ENCODE measurements at places on chromosomes 1 and 21.

GRCh38 chr1:223494926-223495645 lies 101.9 kb downstream of the CCDC185 start:
- DNase-seq = no peak

DNA sequence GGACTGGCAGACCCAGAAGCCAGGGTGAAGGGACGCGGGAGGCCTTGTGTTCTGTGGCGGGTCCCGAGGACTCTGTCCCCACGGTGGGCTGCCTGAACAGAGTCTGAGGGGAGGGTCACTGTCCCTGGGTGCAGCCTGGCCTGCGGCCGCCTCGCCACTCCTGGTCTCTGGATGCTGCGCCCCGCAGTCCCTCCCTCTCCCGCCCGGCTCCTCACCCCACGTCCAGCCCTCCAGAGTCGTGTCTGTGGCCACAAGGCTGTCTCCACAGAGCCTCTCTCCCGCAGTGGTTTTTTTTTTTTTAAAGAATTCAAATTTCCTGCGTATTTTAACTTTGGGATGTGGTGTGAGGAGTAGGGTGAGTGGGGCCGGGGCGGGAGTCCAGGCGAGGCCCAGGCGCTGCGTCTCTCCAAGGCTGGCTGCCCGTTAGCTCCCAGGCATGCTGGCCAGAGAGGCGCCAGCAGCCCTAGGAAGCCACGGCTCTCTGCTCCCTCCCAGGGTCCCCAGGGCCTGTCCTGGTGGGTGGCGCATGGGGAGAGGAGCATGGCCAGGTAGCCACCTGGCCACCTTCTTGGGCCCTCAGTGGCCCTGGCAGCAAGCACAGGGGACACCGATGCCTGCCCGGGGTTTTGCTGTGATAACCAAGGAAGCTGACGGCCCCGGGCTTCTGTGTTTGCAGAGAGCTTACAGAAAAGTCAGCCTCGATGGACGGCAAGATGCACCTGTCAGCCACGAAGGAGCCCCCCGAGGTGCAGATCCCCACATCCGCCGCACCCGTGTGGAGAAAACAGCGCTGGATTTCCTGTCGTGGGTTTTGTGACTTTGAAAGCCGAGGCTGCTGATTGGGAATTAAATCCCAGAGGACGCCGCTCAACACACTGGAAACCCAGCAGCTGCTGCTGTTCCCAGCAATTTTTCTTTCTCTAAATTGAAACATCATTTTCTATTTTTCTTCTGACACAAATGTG lies 72.8 kb downstream of the MORN1 start:
- no peak for DNase-seq

GRCh38 chr21:15004721-15005370 lies 60.0 kb downstream of the NRIP1 start:
- DNase-seq = no peak

GRCh38 chr1:115710859-115711624 lies 57.5 kb downstream of the CASQ2 start:
- DNase-seq = no peak

- no peak for DNase-seq
Observed at GRCh38 chr1:102837551-102837950, 270.8 kb downstream of the COL11A1 start.

GRCh38 chr1:37722181-37723071 lies 30.1 kb downstream of the CDCA8 start:
- DNase-seq = no peak

DNA sequence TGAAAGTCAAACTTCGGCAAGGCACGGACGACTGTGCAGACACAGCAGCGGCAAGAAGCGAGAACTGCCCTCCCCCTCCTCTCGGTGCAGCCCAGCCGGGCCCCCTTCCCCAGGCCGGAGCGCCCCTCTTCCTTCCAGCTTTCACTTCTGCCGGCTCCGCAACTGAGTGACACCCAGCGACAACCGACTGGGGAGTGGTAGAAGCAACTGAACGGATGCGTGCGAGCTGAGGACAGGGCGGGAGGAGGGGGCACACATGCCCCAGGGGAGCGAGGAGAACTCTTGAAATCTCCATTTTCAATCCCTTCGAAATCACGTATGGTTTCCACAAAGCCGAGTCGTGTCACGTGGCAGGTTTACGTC lies 146.6 kb downstream of the PGBD5 start:
- no peak for DNase-seq

- no peak for DNase-seq
Observed at GRCh38 chr1:182484531-182485257, 34.7 kb downstream of the RGSL1 start.

GRCh38 chr1:231862611-231863010 lies 236.0 kb downstream of the DISC1 start:
- no peak for DNase-seq

DNA sequence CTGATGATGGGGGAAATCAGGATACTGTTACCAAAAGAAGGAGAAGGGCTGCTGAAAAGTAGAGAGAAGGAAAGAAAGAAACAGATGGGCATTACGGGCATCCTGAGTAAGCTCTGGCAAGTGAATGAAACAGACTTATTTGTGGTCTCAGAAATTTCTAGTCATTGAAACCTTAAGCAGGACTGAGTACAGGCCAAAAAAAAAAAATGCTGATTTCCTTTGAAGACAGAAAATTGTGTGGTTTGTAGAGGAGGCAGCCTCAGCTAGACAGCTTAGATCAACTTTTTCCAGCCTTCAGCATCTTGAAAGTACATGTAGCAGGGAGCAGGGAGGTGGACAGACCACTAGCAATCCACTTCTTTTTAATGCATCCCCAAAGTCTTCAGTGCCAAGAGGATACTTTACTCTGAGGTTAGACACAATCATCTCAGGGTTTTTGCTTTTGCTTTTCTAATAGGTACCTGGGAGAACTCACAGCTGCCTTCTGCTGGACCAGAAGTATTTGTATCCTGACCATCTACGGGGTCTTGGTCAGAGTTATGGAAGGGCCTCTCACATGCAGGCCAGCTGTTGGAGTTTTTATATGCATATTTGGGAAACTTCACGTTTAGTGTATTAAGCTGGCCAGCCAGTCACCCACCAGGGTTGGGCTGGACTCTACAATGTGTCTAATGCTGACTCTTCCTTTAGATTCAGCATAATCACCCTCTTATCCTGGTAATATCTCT lies 10.6 kb upstream of the CAPZB start:
- no peak for DNase-seq

DNA sequence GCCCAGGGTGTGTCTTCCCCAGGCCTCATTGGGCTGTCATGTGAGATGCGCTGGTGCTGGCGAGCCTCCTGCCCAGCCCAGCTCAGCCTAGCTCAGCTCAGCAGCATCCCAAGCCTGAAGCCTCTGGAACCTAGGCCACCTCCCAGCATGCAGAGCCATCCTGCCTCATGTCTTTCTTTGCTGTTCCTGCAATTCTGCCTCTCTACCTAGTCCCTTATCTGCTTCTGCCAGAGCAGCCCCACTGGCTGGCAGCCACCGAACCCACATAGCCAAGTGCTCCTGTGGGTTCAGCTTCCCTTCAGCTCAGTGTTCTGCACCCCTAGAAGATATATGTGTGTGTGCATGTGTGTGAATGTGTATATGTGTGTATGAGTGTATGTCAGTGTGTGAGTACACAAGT lies 291.5 kb upstream of the VAMP3 start:
- DNase-seq = no peak

DNA sequence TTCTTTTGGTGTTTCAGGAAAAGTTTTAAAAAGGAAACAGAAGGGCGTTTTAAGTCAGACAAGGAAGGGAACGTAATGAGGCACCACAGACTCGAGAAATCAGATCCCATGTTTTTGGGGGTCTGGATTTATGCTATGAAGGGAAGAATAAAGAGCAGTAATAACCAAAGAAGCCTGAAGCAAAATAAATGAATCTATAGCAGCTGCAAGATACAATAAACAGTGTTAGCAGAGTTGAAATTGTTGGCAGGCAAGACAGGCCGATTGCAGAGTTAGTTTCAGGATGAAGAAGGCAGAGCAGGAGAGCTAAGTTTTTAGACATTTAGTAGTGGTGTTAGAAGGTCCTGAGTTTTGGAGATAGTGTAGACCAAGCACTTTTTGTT lies 425 bp downstream of the DDR2 start:
- DNase-seq = no peak

- DNase-seq = no peak
Observed at GRCh38 chr1:182634306-182635072, 30.3 kb upstream of the RGS16 start.

GRCh38 chr1:113663165-113663951 lies 95.9 kb downstream of the PHTF1 start:
- DNase-seq = no peak

GRCh38 chr1:222187566-222188332 lies 360.2 kb downstream of the HHIPL2 start:
- no peak for DNase-seq

DNA sequence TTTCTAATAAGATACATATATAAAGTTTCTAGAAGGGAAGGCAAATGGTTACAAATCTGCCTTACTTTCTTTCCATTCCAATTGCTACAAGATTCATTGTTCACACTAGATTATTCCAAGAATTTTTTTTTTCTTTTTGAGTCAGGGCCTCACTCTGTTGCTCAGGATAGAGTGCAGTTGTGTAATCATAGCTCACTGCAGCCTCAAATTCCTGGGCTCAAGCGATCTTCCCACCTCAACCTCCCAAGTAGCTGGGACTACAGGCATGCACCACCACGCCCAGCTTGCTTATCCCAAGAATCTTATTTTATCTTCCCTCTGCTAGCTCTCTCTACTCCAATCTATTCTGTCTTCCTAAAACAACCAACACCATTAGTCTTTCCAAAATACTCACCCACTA lies 81.8 kb downstream of the KIAA0319L start:
- no peak for DNase-seq

GRCh38 chr1:19164274-19165015 lies 45.6 kb downstream of the UBR4 start:
- no peak for DNase-seq

DNA sequence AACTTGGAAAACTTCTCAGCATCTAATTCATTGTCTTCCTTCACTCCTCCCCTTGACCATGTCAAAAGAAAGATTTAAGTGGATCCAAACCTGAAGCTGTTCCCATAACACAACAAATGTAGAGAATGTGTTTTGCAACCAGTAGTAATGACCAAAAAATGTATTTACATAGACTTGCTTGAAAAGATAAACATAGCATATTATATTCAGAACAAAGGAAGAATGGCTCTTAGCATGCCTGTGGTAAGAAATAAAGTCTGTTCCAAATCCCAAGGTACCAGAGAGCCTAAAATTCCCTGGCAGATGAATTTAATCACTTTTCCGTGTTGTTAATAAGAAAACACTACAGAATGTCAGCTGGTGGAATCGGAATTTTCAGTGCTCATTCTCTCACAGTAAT lies 36.8 kb downstream of the FMO3 start:
- peak; percentile 70 for DNase-seq

DNA sequence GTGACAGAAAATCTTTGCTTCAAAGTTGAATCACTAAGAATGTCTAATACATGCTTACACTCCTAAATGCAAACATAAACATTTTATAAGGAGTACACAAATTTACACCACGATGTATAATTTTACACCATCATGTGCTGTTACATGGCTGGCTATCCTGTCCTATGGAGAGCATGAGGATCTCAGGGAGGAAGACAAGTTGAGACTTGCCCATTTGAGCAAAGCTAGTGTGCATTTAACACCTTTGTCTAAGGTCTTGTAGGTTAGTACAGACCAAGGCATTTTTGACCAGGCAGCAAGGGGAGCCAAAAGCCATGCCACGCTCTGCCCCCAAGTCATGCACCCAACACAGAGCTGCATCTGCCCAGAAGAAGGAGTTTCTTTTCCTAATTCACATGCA lies 14.5 kb upstream of the COG2 start:
- no peak for DNase-seq

DNA sequence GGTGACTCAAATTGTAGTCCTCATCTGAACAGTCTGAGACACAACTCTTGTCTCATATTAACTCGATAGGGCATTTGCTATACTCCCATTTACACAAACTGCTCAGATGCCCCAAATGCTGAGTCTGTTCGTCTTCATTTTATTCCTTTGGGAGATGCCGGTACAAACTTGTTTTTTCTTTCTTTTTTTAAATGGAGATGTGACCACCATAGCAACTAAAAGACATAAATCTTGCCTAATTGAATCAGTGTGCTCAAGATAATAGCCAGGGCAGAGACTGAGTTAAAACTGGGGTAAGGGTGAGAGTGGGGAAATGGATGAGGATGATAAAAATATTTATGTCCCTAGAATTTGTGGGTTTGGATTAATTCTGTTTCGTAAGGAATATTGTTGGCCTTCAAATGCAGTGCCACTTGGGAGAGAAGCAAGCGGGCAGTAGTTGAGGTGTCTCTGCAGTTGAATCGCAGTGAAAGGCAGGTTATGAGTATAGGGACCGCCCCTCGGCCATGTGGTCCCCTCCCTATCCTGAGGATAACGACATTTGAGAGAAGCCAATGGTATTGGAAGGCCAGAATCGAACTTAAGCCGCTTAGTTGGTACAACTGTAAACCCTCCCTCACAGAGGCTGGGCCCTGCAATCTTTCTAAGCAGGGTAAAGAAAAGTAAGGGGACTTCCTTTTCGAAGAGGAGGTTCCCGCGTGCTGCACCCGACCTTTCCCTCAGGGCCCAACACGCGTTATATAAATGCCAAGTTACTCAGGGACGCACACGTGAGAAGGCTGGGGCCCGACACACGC lies 859 bp upstream of the LRRC8B start:
- no peak for DNase-seq

- no peak for DNase-seq
Observed at GRCh38 chr21:44878053-44878982, 4.8 kb upstream of the PTTG1IP start.

DNA sequence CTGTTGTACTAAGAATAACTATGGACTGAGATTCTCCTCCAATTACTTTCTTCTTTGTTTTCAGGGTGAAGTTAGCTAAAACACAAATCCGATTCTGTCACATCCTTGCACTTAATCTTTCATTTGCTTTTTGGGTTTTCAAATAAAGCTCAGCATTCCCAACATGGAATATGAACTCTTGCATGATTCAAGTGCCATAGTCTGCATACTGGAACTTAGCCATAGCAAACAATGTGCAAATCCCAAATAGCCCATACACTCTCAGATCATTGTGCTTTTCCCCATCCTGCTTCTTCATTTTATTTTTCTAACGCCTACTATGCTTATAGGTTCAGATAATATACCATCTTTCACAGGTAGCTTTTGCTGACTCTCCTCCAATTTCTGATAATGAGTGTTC lies 455.8 kb upstream of the PRMT6 start:
- DNase-seq = no peak

DNA sequence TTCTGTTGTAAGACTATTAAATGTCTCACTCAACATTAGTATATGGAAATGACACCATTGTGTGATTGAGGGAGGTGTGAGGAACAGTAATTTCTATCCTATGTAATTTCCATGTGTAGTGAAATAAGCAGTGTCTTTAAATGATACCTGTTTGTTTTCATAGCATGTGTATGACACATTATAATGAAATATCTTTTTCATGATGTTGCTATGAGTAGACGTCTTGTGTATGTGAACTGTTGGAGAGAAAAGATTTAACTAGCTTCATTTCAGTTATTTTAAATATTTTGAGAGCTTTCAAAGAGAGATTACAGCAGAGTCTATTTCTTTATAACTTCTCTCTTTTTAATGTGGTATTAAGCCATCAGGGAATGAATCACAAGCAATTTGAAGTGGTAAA lies 71.5 kb upstream of the QSOX1 start:
- no peak for DNase-seq

Measured in non-pigmented ciliary epithelial cell (primary cell).